ENCODE measurements at places on chromosomes 7 and 10.

DNA sequence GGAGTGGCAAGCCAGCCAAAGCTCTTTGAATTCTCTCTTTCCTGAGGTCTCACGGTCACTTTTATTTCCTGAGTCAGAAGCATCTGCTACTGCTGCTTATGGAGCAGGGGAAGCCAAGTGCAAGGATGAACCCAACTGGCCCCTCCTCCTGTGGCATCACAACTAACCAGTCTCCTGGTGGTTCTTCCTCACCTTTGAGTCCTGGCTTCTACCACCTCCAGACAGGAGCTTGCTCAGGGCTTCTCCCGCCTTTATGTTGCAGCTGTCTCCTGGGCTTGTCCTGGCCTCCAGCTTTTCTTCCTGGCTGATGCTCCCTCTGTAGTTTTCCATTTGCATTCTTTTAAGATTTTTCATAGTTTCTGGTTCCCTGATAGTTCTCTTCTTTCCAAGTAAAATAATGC, 349.7 kb upstream of the NRP1 start:
- no peak for DNase-seq

DNA sequence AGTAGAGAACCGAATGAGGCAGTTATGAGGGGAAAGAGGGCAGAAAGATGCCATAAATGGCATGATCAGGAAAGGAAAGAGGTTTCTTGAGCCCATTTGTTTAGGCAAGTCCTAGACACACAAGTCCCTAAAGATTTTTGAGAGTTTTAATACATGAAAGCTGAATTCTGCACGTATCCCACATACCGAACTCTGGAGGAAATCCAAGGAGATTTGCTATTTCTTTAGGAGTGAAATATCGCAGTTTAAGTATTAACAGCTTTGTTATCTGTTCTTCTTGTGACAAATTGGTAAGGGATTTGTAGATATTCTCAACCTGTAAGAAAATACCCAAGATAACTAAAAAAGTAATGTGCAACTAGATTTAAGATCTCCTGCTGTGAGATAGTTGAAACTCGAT, 23.7 kb upstream of the CUBN start:
- no peak for DNase-seq

DNA sequence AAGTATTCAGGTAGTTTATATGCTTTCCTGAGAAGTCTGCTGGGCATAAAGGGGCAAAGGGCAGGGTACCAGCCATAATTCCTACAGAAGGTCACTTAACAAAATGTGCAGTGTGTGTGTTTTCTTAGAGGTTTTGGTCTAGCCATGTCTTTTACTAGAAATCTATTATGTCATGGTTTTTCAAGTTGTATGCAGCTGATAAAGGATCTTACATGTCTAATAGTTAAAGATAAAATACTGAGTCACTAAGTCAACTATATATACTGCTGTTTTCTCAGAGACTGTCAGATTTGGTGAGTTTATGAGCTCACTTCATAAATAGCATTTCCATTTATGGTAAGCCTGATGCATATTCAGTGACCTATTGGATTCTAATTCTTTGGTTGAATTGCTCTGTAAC, 7.7 kb downstream of the CASP2 start:
- no peak for DNase-seq

- no peak for DNase-seq
Measured at GRCh38 chr10:112979927-112980326, 29.9 kb downstream of the TCF7L2 start.

GRCh38 chr10:17527514-17528146, 73.2 kb upstream of the ST8SIA6 start:
- DNase-seq, result no peak

DNA sequence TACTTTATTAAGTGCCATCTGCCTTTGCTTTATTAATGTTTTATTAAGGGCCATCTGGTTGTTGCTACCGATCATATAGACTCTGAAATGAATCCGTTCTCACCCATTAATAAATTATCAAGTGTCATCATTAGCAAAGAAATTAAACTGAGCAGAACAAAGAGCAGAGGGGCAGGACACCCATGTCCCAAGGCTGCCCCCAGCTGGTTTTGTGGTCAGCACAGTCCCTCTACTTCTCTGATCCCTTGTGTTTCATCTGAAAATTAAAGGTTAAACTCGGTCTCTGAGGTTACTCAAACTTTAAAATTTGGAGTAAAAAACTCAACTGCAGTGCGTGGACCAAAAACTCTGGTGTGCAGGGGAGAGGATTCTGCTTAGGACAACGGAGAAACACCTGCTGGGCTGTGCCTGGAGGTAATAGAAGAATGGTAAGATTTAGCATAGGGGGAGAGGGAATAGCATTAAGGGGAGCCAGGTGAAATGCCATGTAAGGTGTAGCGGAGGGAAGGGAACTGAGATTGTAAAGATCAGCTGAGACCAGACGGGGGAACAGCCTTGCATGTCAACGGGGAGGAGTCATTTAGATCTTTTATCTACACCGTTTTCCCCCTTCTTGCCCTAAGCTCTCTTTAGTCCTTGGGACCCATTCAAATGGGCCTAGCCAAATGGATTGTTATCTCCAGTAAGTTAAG, 10.8 kb upstream of the GSDME start:
- no peak for DNase-seq

DNA sequence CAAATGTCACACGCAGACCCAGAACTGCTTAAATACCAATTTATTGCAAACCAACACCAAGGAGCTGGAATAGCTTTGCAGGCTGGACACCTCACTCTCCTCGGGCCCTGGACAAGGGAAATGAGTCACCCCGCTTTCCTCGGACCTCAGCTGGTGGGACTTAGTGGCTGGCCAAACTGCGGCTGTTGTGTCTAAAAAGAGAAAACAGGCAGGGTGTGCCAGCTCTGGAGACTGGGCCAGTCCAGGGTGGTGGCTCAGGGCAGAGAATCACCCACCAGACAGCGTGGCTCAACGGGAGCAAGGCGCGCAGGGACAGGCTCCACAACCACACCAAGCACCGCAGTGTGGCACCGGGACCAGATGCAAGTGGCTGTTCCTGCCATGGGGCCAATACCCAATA, 58.2 kb upstream of the CAMK2B start:
- DNase-seq, result no peak

DNA sequence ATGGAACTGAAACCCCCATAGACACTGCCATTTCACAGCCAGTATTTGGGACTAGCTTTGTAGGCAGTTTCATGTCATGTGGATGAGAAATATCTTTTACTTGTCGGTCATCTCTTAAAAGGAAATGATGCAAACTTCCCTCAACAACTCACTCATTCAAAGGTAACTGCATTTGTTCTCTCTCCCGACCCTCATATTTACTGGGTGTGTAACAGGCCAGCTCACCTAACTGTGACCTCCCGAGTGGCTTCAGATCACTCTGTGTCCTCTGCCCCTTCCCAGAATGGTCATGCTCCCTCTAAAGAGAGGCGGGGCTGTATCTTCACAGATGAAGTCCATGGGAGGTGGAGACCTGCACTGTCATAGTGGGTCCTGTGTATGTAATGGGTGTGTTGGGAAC, 14.7 kb downstream of the LRRC18 start:
- no peak for DNase-seq

GRCh38 chr7:159062569-159062968, 82.1 kb downstream of the VIPR2 start:
- DNase-seq, result no peak

GRCh38 chr7:91636129-91636724, 244.3 kb downstream of the MTERF1 start:
- DNase-seq, result no peak

DNA sequence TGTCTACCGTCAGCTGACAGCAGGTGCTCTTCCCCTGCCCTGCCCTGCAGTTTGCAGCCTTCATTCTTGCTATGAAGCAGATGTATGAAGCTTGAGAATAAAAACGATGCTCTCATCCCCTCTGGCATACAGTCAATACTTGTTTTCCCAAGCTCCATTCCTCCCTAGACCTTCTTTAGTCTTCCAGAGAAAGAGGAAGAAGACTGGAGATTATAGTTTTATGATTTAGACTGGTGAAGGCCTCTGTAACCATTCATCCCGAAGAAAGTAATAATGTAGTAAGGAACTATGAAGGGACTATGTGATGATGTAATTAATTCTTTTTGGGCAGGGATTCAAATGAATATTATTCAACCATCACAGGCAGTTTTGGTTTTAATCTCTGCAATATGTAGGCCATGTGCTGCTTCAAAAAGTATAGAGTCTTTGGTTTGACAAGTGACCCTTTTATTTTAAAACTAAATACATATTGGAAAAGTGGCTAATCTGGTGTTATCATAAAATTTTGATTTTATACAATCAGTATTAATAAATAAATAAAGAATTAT, 242.4 kb upstream of the KIAA1217 start:
- no peak for DNase-seq

DNA sequence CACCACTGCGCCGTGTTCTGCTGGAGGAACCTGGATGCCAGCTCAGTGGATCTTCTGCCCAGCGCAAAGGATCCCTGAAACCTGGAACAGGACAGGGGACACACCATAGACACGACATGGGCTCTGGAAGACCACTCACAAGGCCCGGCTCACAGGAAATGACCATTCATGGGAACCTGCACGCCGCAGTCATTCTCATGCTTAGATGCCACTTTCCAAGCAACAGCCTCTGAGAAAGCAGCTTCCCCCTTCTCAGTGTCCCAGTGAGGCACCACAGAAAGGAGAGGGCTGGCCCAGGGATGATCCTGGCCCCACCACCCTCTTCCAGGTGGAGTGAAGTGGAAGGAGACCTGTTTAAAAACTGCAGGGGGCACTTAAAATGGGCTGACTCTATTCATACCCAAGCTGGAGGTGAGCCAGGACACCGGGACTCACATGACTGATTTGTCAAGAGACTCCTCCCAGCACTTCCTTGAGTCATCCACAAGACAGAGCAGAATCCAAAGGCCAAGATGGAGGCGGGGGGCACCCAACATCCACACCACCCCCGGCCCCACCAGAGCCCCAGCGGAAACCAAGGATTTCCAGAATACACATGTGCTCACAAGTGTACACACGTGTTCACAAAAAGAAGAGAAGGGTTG, 11.2 kb downstream of the CTBP2 start:
- DNase-seq, result no peak

- DNase-seq, result no peak
Measured at GRCh38 chr7:98276241-98276761, 5.2 kb upstream of the BRI3 start.

GRCh38 chr7:158272091-158272490, 315.5 kb downstream of the PTPRN2 start:
- no peak for DNase-seq

DNA sequence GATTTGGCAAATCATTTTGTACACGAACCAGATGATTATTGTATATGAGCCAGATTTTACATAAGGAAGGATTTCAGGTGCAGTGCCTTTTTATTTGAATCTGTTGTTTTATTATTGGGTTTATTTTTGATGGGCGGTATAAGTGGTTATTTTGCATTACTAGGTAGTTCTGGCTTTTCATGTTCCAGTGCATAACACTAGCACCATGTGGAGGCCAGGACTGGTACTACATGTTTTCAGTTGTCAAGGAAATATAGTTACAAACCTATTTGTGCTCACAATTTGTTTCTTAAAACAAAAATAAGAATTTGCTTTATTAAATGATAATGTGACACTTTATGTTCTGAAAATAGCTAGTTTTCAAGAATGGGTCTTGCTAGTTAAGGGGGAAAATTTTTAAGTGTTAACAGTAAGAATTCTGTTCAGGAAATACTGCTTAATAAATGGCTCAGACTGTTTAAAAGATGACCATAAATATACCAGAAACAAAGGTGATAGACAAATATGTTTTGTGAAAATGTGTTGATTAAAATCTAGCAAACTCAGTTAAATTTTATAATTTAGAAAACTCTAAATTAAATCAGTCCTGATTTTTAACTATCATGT, 7.1 kb upstream of the SEMA3E start:
- DNase-seq, result no peak

DNA sequence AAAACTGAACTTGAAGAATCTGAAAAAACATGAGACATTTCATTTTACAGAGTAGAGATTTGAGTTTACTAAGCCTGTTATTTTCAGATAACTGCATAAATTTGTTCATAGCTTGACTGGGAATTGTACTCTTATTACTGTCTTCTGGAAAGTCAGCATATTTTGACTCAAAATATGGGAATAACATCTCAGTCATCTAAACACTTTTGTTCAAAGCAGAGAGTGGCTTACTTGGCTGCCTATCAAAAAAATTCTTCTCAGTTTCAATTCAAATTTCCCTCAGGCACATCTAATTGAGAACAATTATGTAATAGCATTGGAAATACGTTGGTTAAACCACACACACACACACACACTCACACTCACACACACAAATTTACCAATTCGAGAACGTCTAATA, 384.6 kb downstream of the ARL4A start:
- DNase-seq, result no peak

DNA sequence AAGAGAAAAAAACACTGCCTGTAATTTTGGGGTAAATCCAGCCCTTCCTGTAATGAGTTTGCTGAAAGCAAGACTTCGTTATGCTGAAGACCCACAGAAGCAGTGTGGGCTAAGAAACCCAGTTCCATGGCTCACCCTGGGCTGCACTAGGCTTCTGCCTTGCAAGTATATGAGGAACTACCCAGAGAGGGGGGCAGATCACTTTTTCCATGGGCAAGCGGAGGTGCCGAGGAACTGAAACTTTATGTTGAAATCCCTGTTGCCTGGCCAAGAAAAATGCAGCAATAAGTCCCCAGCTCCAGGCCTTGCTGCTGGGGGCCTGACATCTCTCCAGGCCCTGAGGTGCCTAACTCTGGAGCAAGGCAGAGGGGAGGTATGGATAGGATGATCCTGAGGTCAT, 8.5 kb downstream of the RASSF4 start:
- no peak for DNase-seq

GRCh38 chr7:7667187-7667586, 26.6 kb downstream of the UMAD1 start:
- DNase-seq, result no peak

Data from esophagus squamous epithelium (tissue), 5 donors.